Effector memory CD4-positive, alpha-beta T cell (primary cell): ENCODE measurements at places on chromosomes 5 and 9.

DNA sequence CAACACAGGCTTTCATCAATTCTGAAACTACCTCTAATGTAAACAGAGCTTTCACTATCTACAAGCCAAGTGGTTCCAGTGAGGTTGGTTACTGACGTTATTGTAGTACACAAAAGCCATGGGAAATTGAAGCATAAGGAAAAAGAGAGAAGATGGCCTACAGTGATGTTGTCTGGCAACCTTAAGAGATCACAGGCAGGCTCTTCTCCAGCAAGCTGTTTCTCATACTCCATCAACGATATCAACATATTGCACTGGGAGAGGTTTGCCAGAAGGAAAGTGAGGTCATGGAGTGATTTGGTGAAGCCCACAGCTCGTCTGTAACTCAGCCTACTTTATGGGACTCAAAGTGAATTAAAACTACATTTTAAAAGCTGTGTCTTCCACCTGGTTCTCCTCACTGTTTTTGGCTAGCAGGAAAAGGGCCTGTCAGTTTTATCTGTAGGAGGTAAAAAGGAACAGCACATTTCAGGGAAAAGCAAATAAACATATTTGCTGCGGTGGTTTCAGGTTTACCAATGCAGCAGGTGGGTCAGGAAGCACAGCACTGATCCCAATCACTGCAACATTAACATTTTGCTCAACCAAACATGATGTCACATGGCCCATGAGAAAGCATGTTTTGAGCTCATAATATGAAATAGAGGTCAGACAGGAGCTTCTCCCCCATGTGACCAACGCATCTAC lies 72.9 kb downstream of the ARSB start:
- DNase-seq, result no peak

- no peak for DNase-seq
Observed at GRCh38 chr5:125868036-125868435, 555.2 kb upstream of the GRAMD2B start.

GRCh38 chr5:111223101-111223786 lies 940 bp upstream of the CAMK4 start:
- DNase-seq, result no peak

DNA sequence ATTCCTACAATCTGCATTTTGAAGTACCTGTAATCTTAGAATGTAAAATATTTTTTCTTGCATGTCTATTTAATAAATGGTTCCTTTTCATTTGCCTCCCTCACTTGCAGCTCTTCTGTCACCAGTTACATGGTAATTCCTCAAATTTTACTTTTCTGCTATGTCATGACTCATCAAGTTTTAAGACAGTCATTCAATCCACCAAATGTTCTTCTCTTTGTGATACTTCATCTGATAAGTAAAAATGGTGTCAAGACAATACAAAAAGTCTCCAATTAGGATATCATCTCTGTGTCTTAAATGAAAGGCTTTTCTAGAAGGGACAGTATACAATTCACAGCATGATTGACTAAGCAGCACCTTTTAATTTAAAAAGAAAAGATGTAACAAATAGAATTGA lies 104.9 kb upstream of the FTMT start:
- no peak for DNase-seq

DNA sequence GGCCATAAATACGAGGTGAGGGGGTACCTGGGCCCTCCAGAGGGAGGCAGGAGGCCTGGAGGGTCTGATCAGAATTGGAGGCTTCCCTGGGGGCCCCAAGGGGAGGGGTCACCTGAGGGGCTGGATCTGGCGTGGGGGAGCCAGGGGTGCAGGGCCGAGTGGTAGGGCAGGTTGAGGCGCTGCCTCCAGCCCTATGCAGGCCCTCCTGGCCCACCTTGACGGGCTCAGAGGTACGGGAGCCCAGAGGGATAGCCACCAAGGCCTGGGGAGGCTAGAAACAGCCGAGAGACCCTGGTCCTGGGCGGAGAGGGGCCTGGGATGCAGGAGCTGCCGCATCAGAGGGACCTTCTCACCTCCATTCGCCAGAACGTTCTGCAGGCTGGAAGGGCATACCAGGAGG lies 24.3 kb downstream of the LHX3 start:
- DNase-seq, result no peak

DNA sequence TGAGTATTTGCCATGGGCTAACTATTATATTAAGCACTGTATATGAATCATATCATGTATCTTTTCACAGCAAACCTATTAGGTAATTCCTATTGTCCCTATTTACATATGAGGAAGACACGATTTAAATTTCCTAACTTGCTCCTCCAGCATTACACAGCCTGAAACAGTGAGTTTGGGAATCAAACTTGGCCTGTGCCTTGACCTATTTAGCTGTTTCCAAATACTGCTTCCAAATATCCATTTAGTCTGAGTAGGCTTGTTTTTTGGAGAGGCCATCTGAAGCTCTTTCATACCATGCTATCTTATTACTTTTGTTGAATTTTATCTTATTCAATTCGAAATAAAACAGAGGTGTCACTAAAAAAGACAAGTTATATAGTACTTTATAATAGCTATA lies 447.3 kb upstream of the MPDZ start:
- no peak for DNase-seq
